ENCODE measurements at places on chromosomes 1 and 21.

DNA sequence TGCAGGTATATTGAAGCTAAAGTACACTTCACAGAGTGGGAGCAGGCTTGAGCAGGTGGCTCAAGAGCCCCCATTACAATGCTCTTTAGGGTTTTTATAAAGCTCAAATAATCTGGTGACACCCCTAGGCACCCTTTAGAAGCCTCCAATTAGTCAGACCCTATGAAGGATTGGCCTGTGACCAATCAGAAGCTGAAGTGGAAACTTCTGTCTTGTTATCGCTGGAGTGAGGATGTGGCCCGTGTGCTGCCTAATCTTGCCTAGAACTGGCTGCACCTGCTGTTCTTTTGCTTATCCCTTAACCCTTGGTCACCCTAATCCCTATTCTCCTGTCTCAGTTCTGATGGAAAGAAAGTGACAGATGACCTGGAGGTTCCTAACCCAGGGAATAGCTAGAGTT, 70.8 kb upstream of the ABCG1 start:
- no peak for DNase-seq

DNA sequence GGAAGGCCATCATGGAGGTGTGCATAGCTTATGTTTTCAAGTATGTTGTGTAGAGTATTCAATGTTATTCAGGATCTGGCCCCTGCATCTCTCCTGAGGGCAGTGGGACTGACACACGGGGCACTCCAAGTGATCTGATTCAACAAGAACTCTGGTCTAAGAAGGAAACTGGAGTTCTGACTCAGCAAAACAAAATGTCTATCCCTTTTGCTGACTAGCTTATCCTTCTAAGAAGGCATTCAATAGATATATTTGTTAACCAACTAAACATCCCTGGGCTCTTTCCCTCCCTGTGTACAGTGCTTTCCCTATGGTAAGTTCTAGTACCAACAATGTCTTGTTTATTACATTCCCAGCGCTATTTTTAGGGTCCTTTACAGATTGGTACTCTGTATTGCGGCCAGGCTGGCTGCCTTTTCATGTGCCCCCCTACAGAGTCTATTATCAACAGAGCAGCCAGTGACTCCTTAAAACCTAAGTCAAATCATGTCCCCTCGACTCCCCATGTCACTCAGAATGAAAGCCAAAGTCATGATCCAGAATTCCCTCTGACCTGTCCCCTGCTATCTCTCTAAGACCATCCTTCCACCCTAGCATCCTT, 304.9 kb downstream of the KCNH1 start:
- no peak for DNase-seq

DNA sequence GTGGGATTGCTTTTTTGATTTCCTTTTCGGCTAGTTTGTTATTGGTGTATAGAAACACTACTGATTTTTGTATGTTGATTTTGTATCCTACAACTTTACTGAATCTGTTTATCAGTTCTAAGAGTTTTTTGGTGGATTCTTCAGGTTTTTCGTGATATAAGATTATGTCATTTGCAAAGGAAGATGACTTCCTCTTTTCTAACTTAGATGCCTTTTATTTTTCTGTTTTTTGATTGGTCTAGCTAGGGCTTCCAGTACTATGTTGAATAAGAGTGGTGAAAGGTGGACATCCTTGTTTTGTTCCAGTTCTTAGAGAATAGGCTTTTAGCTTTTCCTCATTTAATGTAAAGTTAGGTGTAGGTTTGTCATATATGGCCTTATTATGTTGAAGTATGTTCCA, 13.1 kb upstream of the NHLH2 start:
- no peak for DNase-seq

GRCh38 chr1:13935336-13935735, 235.3 kb downstream of the PRDM2 start:
- no peak for DNase-seq

GRCh38 chr1:163166886-163167555, 35.7 kb downstream of the RGS5 start:
- no peak for DNase-seq

DNA sequence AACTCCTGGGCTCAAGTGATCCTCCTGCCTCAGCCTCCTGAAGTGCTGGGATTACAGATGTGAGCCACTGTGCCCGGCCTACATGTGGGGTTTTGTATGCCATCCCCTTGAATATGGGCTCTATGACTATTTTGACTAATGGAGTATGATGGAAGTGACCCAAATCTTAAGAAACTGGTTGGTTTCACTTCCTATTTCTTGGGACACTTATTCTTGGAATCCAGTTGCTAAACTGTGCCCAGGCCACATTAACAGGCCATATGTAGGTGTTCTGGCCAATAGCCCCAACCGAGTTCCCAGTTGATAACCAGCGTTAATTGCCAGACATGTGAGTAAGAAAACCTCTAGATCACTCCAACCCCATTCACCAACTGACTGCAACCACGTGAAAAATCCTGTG, 36.3 kb upstream of the CLIC4 start:
- DNase-seq: no peak

DNA sequence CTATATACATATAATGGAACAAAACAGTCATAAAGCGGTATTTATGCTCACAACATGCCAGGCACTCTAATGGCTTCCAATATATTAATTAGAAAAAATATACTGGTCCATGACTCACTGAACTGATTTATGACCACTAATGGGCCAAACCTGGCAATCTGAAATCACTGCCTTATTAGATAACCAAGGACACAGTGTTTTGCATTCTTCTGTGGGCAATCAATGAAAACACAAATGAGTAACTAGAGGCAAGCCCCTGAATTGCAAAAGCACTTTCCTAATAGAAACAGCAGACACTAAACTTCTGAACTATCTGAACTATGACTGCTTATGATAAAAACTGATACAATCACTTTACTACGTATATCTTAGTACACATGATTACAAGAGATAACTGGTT, 3.5 kb downstream of the GCLM start:
- peak; percentile 31 for DNase-seq

- DNase-seq: no peak
Observed at GRCh38 chr21:36704958-36705678, 6.2 kb downstream of the SIM2 start.

- DNase-seq: no peak
Observed at GRCh38 chr1:193730017-193730416, 543.6 kb upstream of the B3GALT2 start.

GRCh38 chr21:27519361-27519760, 552.5 kb upstream of the ADAMTS5 start:
- peak; percentile 60 for DNase-seq
